ENCODE measurements at places on chromosomes 1 and 21. TPM values are rescaled to one million over a fixed set of nuclear protein-coding genes. Genes with fewer than 3 reads are reported as not detected.

Gene ASAP3
- total RNA-seq, result 11.1 TPM

Gene TLCD4
- 1.9 TPM for total RNA-seq

Gene C1QB
- total RNA-seq, result not detected

Gene NR1I3
- total RNA-seq, result not detected

DNA sequence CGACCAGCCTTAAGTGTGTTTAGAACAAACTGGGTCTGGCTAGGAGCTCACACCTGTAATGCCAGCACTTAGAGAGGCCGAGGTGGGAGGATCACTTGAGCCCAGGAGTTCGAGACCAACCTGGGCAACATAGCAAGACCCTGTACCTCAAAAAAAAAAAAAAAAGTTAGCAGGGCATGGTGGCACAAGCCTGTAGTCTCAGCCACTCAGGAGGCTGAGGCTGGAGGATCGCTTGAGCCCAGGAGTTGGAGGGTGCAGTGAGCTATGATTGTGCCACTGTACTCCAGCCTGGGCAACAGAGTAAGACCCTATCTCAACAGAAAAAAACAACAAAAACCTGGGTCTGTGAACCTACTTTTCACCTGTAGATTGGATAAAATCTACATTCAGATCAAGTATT lies 54.6 kb downstream of the PIK3CD start:
- no peak for DNase-seq
- peaks cover 3% of the 10 kb centered on the region for H3K4me1 ChIP-seq
- H3K27ac ChIP-seq, result no peak overlapping the region
- H3K27me3 ChIP-seq, result no peaks in the 10 kb centered on the region
- peaks cover 5% of the 10 kb centered on the region for H3K36me3 ChIP-seq

DNA sequence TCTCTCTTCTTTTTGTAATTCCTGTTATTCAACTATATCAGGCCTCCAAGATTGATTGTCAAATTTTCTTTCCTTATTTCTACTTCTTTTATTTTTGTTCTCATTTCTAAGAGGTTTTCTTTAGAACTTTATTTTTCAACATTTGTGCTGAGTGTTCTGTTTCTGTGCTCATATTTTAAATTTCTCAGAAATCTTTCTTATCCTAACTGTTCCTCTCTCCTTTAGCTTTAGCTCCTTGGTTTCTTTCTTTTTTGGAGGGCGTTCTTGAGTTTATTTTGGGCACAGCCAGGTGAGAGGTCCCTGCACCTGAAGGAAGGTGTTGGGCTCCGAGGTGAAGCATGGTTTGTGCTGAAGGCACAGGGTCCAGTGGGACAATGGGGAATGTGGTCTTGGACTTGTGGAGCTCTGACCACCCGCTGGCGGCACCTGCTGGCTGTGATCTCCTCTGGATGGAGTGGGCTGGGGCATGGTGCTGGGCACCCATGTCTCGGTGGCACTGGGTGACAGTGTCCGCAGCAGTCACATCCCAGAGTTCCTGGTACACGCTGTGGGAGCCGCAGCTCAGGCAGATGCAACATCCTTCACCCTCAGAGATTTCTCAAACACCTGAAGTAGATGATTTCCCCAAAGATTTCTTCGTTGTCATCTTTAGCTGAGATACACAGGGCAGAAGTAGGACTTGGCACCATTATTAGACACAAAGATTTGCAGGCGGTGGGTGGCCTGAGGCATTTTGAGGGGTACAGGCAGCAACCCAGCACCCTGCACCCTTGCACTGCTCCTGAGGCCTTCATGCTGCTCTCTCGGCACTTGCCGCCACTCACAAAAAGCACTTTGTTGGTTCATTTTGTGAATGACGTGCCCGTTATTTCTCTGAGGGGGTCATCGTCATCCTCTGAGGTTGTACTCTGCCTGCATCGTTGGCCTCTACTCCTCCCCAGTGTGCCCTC lies 38.2 kb upstream of the DIP2A start:
- no peak overlapping the region for H3K27ac ChIP-seq
- no peak for DNase-seq
- no peaks in the 10 kb centered on the region for H3K4me1 ChIP-seq
- H3K27me3 ChIP-seq, result no peaks in the 10 kb centered on the region
- H3K36me3 ChIP-seq, result peaks cover 67% of the 10 kb centered on the region
- no peak overlapping the region for H3K4me3 ChIP-seq

DNA sequence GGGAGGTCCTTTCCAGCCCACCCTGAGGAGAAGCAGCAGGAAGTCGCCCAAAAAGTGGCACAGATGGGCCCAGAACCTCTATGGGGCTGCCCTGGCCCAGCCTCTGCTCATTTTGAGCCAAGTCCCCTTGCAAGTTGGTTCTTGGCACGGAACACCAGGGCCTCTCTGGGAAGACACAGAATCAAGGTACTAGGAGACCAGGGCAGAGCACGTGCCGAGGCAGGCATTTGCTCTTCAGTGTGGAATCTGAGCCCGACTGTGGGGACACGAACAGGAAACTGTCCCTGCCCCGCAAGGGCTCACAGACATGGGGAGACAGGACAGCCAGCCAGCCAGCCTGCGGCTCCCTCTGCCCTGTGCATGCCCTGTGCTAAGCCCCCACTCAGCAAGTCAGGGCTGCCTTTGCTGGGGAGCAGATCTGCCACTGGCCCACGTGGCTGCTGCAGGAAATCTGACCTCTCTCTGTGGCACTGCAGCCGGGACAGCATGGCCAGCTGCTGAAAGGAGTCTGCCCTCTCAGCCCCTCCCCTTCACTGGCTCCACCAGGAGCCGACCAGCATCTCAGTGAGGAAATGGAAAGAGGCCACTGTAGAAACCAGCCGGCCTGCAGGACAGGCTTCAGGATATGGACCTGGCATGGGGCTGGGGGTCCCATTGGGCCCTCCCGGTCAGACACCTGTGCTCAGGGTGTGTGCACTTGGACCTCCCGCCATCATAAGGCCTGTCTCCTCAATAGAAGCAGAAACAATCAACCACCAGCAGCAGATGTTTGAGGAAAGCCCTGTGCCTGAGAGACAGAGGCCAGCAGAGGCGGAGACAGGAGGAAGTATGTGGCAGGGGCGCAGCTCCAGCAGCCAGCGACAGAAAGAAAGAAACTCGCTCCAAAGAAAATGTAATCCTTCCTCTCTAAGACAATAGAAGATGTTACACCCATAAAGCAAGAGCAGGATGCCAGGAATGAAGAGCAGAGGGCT lies 3.7 kb downstream of the ARHGEF16 start:
- H3K27me3 ChIP-seq, result no peaks in the 10 kb centered on the region
- no peaks in the 10 kb centered on the region for H3K4me1 ChIP-seq
- no peak overlapping the region for H3K27ac ChIP-seq
- H3K4me3 ChIP-seq, result no peak overlapping the region
- no peak for DNase-seq
- H3K36me3 ChIP-seq, result no peaks in the 10 kb centered on the region

GRCh38 chr1:162134646-162135045 lies 65.2 kb downstream of the NOS1AP start:
- H3K27me3 ChIP-seq, result no peaks in the 10 kb centered on the region
- DNase-seq, result no peak
- H3K4me3 ChIP-seq, result no peak overlapping the region
- H3K36me3 ChIP-seq, result no peaks in the 10 kb centered on the region
- H3K4me1 ChIP-seq, result peaks cover 14% of the 10 kb centered on the region

DNA sequence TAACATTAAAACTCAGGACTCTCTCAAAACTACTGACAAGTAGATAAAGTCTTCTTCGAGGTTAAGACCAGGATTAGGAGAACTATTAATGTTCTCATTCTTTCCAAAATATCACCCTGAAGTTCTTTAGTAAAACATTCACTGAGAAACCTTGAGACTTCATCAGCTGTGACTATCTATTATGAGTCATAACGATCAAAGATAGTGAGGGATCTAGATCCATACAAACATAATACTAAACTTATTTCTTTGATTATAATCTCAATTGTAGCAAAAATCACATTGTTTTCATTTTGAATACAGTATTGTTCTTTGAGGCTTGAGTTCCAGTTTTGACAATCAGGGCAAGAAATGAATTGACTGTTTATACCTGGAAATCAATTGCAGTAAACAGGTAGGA lies 11.1 kb downstream of the PYHIN1 start:
- DNase-seq, result no peak
- H3K27me3 ChIP-seq, result peaks cover 24% of the 10 kb centered on the region
- H3K27ac ChIP-seq, result no peak overlapping the region
- no peaks in the 10 kb centered on the region for H3K36me3 ChIP-seq

DNA sequence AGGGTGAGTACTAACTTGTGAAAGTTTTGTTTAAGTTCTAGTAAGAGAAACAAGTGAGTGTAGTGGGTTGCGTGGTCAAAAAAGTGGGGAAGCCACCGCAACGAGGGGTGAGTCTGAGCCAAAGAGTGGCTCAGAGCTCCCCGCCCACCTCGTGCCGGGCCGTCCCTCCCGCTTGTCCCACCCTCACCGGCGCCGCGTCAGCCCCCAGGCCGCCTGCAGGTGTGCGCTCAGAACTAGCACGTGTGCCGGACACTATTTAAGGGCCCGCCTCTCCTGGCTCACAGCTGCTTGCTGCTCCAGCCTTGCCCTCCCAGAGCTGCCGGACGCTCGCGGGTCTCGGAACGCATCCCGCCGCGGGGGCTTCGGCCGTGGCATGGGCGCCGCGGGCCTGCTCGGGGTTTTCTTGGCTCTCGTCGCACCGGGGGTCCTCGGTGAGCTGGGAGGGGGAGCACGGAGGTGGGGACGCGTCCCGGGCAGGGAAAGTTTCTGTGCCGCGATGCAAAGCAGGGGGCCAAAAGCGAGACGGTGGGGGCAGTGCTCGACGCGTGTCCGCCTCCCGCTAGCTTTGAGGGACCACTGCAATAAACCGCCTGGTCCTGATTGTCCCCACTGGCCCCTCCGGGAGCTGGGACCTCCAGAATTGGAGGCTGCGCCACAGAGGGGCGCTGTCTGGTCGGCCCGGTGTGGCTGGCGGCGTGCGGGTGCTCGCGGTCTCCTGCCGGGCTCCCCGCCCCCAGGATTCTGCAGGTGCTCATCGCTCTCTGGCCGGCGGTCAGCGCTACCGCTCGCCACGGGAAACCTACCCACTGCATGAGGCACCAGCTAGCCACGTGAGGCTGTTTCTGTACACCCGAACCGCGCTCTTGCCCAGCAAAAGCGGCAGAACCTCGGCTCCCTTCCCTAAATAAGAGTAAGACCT lies at the start of gene CR2:
CR2 (plus strand) TSS at position 283 of the 919 bp plus-strand sequence; CDS start at position 374, 91 bp downstream.
- H3K4me1 ChIP-seq, result no peaks in the 10 kb centered on the region
- DNase-seq, result peak; percentile 72
- peaks cover 49% of the 10 kb centered on the region for H3K27me3 ChIP-seq

- no peak overlapping the region for H3K27ac ChIP-seq
- no peaks in the 10 kb centered on the region for H3K27me3 ChIP-seq
- DNase-seq, result no peak
- no peaks in the 10 kb centered on the region for H3K36me3 ChIP-seq
- H3K4me3 ChIP-seq, result no peak overlapping the region
Observed at GRCh38 chr1:76501586-76502219, 365.6 kb upstream of the ST6GALNAC5 start.

DNA sequence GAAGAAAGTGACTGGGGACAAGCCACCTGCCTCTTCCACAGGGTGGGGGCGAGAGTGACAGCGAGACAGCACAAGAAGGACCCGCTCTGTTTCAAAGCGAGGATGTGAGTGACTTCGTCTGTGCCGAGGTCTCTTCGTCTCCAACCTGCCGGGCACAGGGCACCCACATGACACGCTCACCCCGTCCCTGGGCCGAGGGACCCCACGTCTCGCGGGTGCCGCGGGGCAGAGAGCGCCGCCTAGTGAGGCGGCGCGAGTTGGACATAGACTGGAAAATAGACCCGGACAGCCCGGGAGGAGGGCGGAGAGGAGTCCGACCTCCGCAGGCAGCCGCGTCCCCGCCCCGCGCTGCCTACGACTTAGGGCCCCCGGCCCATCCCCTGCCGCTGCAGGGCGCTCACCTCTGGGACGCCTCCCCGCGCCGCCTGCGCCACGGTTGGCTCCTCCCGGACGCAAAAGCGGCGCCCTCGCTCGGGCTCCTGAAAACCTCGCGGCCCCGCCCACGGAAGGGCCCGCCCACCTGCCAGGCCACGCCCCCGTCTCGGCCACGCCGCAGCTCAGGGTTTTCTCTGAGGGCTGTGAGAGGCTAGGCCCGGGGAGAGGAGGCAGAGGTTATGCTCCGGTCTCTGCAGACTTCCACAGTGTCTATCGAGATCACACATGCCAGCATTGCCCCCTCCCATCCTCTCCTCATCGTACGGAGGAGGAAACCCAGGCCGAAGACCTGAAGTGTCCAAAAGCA lies at the start of gene TLR5:
TLR5 (minus strand) TSS at position 454 of the 742 bp plus-strand sequence. CDS start 30,217 bp downstream, outside the sequence.
- DNase-seq, result peak; percentile 92
- peaks cover 6% of the 10 kb centered on the region for H3K36me3 ChIP-seq
- H3K27ac ChIP-seq, result no peak within 1 kb of the TSS
- H3K27me3 ChIP-seq, result no peaks in the 10 kb centered on the region

- no peaks in the 10 kb centered on the region for H3K36me3 ChIP-seq
- no peak overlapping the region for H3K4me3 ChIP-seq
- H3K27me3 ChIP-seq, result no peaks in the 10 kb centered on the region
- peaks cover 5% of the 10 kb centered on the region for H3K4me1 ChIP-seq
Observed at GRCh38 chr1:40003156-40004093, 37.1 kb upstream of the CAP1 start.

DNA sequence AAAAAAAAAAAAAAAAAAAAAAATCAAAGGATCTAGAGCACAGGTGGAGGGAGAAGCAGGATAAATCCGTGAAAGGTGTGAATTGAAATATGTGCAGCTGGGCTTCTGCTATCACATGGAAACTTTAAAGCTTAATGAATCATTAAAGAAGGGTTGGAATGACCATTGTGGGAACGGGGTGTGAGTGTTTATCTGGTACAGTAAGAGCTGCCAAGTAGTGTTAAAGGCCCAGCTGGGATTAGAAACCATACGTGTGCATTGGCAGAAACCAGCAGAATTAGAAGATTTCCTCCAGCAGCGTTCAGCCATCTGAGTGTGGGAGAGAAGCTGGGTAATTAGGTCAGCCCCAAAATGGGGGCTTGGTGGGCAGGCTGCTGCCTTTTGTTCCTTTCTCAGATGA lies 13.5 kb downstream of the FALEC start:
- H3K4me1 ChIP-seq, result peaks cover 13% of the 10 kb centered on the region
- no peaks in the 10 kb centered on the region for H3K36me3 ChIP-seq
- no peak overlapping the region for H3K4me3 ChIP-seq

DNA sequence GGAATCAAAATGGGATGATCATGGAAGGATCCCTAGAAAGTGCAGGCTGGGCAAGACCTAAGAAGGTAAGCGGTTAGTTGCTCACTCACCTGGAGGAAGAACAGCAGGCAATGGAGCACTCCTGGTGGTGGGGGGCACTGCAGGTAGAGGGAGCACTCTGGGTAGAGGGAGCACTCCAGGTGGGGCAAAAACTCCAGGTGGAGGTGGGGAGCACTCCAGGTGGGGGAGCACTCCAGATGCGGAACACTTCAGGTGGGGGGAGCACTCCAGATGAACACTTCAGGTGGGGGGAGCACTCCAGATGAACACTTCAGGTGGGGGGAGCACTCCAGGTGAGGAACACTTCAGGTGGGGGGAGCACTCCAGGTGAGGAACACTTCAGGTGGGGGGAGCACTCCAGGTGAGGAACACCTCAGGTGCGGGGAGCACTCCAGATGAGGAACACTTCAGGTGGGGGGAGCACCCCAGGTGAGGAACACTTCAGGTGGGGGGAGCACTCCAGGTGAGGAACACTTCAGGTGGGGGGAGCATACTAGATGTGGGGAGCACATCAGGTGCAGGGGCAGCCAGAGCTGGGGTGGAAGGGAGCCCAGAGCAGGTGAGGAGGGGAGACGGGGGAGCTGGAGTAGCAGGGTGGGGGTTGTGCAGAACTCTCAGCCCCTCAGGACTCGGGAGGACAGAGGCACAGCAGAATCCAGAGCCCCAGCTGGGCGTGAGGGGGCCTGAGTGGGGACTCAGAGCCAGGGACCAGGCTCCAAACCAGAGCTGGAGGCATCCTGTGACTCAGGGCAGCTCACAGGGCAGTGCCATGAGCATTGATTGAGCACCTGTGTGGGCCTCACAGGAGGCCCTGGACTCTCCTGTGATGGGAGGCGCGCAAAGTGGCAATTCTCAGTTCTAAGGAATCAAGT lies 37.7 kb upstream of the COL6A1 start:
- peaks cover 28% of the 10 kb centered on the region for H3K27me3 ChIP-seq
- H3K4me3 ChIP-seq, result no peak overlapping the region
- no peak overlapping the region for H3K27ac ChIP-seq

Data from MCF 10A (cell line).